ENCODE measurements at places on chromosomes 5 and 9.

GRCh38 chr9:18493451-18493993, 19.6 kb downstream of the ADAMTSL1 start:
- no peak for DNase-seq

- peak; percentile 6 for DNase-seq
Observed at GRCh38 chr5:168528521-168529373, at the start of gene FBLL1. FBLL1 (plus strand) TSS chr5:168529305; CDS start chr5:168529505, 200 bp downstream.

DNA sequence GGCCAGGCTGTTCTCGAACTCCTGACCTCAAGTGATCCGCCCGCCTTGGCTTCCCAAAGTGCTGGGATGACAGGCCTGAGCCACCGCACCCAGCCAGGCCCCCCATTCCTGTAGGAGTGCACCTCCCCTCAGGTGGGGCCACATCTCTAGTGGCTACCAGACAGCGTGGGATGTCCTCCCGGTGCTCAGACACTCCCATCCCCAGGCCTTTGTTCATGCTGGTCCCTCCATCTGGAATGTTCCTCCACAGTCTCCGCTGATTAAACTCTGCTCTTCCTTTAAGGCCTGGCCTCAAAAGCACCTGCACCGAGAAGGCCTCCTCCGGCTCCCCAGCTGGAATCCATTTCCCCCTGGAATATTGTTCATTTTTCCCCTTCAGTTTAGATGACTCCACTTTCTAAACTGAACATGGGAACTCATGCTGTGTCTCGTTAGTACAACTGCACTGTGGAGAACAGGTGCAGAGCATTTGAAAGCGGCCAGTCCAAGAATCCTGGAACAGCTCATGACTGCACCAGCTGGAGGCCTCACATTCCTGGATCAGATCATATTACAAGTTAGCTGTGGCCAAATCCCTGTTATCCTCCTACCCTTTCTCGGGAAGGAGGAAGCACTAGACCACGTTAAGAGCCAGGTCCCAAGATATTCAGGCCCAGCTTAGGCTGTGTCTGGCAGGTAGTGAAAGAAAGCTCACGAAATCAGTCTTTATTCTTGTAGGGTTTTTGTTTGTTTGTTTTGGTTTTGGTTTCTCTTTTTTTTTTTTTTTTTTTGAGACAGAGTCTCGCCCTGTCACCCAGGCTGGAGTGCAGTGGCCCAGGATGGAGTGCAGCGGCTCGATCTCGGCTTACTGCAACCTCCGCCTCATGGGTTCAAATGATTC, 10.8 kb upstream of the PRRC2B start:
- no peak for DNase-seq

GRCh38 chr5:42390115-42390514, 33.1 kb upstream of the GHR start:
- DNase-seq = no peak

DNA sequence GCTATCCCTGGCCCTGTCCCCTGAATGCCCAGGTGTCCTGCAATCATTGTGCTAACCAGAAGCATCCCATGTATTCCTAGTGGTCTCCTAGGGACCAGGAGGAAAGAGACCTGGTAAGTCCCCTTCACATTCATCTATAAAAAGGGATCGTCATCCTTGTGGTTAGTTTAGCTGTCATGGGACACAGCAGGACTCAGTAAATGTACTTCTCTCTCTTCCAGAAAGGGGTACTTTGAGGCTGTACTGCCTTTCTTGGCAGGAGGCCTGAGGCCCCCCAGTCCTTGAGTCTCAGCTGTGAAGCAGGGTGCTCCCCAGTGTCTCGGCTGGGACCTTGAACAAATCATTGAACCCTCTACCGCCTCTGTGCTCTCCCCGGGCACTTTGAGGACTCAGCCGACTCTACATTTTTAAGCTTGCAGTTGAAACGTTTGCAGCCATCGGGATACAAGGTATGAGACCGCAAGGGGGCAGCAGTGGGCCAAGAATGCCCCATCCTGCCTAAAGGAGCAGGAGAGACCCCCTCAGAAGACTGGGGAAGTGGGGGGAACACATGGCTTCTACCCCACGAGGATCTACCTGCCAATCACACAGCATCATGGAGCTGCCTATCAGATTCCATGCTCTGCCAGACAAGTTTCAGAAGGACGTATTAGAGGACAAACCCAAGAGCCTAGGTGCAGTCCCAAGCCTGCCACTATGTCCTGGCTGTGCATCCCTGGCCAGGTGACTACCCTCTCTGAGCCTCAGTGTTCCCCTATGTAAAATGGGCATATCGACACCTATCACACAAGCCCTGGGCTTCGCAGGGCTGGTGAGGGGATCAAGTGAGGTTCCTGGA, 2.4 kb upstream of the PHYKPL start:
- DNase-seq = peak; percentile 74

GRCh38 chr5:68332556-68332955, 117.0 kb downstream of the PIK3R1 start:
- DNase-seq = no peak

DNA sequence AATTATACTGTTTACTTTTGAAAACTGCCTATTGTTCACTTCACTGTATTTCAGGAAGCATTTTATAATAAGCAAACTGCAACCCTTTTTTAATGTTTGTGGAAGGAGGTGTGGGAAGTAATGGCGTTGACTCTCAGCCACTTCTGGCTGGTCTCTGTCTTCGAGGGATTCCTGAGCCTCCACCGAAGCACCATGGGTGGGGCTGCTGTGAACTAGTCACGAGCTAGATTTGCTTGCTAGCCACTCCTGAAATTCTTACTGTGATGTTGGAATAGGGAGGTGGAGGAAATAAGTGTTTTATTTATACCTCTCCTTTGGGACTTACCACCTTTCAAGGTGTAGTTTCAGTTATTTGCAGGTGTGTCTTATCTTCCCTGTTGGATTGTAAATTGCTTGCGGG, 26.8 kb downstream of the PIP5K1B start:
- DNase-seq = no peak

DNA sequence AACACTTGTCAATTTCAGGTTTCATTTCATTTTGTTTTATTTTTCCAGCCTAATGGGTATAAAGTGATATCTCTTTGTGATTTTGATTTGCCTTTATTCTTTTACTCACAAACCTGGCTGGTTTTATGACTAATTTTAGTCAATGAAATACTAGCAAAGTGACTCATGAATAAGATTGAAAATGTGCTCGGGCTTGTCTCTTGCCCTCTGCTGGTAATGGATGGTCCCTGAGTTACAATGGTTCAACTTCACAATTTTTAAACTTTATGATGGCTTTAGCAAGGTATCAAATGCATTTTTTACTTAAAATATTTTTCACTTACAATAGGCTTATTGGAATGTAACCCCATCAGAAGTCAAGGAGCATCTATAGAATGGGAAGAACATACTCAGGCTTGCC, 431.4 kb upstream of the CCNG1 start:
- DNase-seq = no peak

DNA sequence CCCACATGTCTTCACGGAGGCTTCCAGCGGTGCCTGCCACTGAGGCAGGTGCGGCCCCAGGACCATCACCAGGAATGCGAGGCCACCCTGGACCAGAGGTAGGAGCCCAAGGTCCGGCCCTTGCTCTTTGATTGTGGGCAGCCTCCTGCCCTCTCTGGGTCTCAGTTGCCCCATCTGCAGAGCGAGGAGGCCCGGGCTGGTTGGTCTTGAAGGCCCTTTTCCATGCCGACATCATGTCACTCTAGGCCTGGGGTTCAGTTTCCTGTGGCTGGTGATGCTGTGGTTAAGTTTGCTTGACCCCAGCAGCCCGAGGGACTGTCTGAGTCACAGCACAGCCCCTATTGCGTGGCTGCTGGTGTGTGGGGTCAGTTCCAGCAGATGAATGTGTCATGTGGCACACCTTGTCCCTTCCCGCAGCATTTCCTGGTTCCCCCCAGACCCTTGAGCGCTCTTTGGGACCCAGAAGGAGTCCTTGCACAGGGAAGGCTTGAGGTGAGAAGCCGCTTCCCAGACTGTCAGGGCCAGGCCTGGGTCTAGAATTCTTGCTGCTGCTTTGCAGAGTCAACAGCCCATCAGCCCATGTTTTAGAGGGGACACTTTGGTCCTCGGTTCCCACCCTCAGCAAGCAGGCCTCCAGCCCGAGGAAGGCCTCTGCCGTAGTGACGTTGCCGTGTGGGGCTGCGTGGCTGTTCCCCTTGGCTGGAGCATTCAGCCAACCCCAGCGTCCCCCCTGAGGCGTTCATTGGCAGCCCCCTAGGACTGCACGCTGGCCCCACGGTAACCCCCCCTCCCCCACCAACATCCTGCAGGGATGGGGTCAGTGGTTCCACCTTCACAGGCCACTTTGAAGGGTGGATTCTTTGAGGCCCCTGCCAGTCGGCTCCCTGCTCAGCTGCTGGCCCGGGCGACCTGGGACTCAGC, 31.0 kb upstream of the HMCN2 start:
- DNase-seq = no peak

GRCh38 chr9:71984831-71985281, 73.4 kb downstream of the C9orf85 start:
- no peak for DNase-seq

GRCh38 chr5:131322926-131323325, 59.1 kb downstream of the CDC42SE2 start:
- no peak for DNase-seq

DNA sequence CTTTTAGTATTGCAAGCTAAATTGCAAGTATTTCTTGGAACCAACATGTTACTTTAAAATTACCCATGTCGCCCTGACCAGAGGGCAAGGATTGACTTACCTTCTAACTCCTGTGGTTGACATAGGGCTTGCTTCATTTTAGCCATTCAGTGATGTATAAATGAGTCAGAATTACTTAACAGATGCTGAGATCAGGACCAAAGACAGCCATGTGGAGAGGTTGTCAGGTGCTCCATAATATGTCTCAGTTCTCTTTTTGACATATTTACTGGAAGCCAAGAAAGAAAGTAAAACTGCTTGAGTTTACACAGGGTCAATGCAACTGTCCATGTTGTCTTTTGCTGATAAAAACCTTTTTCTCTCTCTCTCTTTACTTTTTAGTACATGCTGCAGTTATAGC, 33.2 kb downstream of the F2RL2 start:
- peak; percentile 41 for DNase-seq

GRCh38 chr5:82403026-82403425, 124.9 kb upstream of the RPS23 start:
- no peak for DNase-seq

- DNase-seq = no peak
Observed at GRCh38 chr5:87413343-87413645, 564 bp upstream of the CCNH start.

- DNase-seq = no peak
Observed at GRCh38 chr5:86542532-86542931, 75.2 kb upstream of the COX7C start.

DNA sequence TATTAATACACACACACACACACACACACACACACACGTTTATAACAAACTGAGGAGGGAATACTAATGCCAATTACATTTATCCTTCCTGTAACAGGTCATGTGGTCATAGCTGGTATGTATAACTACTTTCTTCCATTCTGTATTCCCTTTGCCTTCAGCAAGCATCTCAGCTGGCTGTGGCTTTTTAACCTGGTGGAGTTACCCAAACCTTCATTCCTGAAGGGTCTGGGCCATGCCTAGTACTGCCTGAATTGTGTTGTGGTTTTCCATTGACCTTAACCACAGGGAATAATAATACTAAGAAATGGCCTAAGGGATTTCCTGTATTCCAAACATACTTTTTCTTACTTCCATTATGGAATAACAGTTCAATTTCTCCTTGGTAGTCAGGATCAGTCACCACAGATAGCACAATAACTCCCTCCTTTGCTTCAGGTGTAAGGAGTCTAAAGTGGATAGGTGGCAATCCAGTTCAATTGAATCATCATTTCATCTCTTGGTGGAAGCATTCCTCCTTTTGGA, 222.2 kb upstream of the MEF2C start:
- no peak for DNase-seq

GRCh38 chr5:129906177-129906887, 2.1 kb downstream of the CHSY3 start:
- no peak for DNase-seq

GRCh38 chr5:14148483-14148882, 5.3 kb downstream of the TRIO start:
- no peak for DNase-seq

GRCh38 chr5:150001660-150002486, 1.3 kb downstream of the HMGXB3 start:
- peak; percentile 82 for DNase-seq

GRCh38 chr5:110572729-110573128, 153.7 kb downstream of the TMEM232 start:
- DNase-seq = no peak

- no peak for DNase-seq
Observed at GRCh38 chr9:21682381-21682780, 120.1 kb upstream of the MTAP start.

DNA sequence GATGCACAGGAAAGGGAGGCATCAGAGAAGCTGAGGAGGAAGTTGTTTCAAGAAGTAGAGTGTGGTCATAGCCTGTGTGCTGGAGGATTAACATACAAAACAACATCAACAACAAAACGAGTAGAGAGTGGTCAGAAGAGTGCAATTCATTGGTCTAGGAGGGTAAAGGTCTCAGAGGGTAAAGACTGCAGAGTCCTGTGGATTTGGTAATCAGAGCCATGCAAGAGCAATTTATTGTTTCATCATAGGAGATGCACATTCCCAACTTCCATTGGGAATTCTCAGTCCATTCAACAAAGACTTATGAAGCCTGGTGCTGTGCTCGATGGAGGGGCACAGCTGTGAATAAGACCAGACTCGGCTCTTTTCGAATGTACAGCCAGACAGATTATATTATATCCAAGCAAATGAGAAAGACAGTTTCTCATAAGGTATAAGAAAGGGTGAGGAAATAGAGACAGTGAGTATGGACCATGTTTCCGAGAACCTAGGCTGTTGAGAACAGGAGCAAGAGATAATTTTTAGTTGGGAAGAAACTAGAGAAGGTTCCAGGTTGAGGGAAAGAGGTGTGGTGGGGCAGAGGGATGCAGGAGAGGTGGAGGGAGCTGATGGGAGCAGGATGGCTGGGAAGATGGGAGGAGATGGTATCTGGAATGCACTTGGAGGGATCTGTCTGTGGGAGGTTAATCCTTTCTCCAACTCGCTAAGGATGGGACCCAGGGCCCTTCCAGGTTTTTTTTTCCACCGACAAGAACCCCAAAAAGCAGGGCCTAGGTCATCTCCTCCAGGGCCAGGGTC, 7.9 kb upstream of the MYORG start:
- no peak for DNase-seq

DNA sequence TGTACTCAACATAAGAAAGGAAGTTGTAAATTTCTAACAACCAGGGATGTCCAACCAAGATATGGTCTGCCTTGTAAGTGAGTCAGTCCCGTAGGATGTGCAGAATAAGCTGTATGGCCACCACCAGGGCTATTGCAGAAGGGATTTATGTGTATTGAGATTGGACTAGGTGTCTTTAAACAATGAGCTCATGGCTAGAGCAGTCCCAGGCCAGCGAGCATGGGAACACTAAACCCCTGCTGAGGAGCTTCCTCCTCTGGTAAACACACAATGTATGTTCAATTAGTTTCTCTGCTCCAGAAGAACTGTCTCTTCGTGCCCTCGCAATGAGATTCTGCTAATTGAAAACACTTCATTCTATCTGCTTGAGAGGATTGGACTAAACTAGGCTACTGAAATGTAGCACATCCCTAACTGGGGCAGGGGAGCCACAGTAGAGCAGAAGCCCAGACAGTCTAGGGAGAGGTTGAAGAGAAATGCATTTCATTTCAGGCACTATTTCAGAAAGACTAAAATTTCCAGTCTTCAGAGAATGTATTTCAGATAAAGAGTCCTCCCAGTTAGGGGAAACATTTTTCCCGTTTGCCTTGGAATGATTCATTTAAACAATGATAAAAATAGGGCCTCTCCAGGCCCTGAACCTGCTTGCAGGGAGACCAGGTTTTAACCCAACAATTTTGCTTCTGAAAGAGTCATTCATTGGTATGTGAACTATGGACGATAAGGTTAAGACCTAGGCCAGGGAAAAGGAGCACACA, 154.7 kb downstream of the FAM114A2 start:
- DNase-seq = no peak
